T-helper 9 cell (primary cell): ENCODE measurements at places on chromosomes 16 and 17.

GRCh38 chr16:25108054-25108453 is 3.5 kb upstream of the LCMT1 start:
- DNase-seq, result no peak

- DNase-seq, result no peak
These were observed 6.0 kb downstream of the HAGHL start for GRCh38 chr16:732936-733335.

DNA sequence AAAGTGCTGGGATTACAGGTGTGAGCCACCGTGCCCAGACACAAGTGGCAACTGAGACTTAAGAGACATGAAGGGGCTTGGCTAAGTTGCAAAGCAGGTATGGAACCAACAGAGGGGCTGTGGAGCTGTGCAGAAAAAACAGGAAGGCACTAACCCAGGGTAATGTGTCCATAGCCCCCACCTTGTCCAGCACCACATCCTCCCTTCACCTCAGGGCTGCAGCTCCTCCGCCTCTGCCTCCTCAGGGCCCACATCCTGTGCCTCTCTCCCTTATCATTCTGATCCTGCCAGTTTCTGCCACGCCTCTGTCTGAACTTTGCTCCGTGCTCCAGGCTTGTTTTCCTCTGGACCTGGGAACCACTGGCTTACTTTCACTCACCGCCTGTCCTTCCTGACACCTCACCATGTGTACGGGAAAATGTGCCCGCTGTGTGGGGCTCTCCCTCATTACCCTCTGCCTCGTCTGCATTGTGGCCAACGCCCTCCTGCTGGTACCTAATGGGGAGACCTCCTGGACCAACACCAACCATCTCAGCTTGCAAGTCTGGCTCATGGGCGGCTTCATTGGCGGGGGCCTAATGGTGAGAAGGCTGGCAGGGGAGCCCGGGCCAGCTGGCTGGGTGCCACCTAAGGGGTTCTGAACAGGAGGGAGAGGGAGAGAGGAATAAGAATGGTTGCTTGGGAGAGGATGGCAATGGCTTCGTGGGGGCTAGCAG is at the start of gene TM4SF5:
Gene TM4SF5, plus strand, starts transcription at position 368 of the 716 bp plus-strand sequence. Its CDS starts 37 bp downstream, at position 405.
- DNase-seq, result no peak

DNA sequence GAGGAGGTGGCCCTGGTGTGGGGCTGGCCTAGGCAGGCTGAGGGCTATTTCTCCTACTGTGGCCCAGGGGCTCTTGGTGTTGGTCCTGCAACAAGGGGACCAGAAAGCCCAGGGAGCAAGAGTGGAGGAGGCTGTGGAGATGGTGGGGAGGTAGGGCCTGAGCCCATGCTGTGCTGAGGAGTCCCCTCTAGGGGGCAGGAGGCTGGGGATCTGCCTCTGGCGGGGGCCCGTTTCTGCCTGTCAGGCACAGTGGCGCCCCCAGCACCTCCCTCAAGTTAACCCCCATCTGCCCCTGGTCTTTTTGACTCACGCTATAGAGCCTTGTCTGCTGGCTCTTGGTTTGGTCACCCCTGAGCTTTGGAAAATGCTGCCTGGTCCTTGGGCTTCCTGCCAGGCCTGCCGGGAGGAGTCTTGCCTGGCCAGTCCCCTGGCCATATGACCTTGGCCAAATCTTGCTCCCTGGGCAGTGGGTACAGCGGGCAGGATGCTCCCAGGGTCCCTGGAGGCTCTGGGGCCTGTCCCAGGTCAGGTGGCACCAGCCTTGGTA is 5.9 kb downstream of the BAIAP2 start:
- no peak for DNase-seq

GRCh38 chr17:64357191-64357981 is 33.3 kb downstream of the PECAM1 start:
- no peak for DNase-seq

GRCh38 chr16:71414038-71414437 is 27.8 kb downstream of the TLE7 start:
- DNase-seq, result no peak

DNA sequence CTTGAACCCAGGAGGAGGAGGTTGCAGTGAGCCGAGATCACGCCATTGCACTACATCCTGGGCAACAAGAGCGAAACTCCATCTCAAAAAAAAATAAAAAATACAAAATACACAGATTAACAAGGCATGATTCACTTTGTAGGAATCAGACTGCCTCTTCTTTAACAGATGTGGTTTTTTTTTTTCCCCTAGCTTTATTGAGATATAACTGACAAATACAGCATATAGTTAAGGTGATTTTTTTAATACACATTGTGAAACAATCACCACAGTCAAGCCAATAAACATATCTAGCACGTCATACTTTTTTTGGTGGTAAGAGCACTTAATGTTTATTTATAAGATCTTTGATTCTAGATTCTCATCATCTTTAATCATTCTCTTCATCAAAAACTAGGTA is 87.8 kb downstream of the SPAG9 start:
- DNase-seq, result no peak

DNA sequence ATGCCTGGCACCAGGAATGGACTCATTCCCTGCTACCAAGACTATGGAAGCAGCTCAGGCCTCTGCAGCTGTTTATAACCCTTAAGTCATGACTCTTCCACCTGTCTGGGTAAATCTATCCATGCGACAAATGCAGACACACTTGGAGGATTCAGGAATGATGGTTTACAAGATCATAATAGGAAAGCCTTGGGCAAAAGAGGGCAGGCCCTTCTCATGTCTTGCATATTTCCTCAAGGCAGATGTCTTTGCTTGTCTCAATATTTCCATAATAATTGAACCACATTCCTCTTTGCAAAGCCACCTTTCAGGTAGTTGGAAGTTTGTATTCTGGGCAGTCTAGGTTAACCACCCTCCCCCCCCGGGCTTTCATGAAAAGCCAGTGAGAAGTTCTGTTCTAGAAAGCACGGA is 884 bp upstream of the JPT1 start:
- no peak for DNase-seq

DNA sequence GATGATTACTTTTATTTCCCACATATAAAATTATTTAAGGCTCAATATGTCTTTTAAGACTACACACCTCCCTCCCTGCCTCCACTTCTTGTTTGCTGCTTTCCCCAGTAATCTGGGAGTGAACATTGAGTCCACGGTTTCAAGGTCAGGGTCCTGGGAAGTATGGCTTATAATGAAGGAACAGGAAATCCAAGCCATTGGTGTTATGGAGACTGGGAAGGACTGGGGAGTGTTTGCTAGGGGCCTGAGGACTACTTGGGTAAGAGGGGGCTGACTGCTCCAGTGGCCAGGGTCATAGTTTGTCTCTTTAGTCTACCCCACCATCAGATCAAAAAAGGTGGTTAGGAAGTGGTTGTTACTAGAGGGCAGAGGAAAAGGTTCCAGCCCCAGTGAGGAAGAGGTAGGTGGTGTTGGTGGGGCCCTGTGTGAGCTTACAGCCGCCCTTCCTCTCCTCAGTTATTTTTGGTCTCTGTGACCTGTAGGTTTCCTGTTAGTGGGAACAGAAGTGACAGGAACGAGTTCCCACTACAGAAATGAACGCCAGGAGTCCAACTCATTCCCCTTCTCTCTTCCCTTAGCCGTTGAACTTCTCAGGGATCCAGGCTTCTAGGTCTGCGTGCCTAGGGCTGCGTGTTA is 742 bp upstream of the SLC16A13 start:
- DNase-seq, result no peak
